Endodermal cell (in vitro differentiated cells): ENCODE measurements at places on chromosomes 16 and 17.
A peak's percentile ranks its signal among the peaks of the same experiment; 100 is the strongest.

DNA sequence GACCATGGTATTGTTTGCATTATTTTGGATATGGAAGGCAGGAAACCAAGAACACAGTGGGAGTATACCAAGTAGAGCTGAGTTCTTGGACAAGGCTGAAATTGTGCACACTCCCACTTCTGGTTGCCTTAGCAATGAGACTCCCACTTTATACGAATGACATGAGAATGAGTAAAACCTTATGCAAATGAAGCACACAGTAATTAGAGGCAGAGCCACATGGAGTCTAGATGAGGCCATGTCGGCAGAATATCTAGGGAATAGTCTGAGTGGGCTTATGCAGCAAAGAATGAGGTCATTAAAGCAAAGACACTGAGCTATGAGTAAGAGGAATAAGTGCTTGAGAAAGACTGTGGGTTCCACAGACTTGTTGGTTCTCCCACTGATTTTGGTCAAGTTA, 178.7 kb downstream of the GRIN2A start:
- DNase-seq = no peak

DNA sequence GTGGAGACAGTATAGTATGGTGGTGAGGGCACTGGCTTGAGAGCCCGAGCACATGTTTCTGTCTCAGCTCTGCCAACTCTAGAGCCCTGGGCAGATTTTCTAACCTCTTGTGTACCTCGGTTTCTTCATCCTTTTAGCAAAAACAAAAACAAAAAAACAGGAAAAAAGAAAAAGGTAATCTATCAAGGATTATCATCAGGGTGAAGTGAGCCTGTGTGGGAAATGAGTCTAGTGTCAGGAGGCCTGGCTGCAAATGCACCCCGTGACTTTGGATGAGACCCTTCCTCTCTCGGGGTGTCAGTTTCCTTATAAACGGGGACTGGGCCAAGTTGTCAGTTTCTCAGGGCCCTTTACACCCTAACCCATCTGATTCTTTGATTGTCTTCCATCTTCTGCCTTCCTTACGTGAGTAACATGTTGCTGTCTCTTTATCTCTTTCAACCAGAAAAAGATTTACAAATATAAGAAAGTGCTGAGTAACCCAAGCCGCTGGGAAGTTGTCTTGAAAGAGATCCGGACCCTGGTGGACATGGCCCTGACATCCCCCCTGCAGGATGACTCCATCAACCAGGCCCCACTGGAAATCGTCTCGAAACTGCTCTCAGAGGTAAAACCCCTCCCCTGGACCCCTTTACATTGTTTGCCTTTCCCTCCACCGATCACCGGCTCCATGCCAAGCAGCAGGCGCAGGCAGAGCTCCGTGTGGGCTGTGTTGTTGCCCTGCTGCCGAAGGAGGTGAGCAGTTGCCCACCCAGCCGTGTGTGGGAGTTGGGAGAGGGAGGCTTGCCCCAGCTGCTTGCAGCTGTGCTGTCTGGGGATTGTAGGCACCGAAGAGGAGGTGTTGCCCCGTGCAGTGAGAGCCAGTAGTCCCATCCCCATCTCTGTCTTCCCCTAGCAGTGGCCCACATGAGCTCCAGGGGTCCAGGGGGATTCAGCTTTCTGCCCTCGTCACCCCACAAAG, 127.1 kb upstream of the PLCG2 start:
- DNase-seq = no peak

DNA sequence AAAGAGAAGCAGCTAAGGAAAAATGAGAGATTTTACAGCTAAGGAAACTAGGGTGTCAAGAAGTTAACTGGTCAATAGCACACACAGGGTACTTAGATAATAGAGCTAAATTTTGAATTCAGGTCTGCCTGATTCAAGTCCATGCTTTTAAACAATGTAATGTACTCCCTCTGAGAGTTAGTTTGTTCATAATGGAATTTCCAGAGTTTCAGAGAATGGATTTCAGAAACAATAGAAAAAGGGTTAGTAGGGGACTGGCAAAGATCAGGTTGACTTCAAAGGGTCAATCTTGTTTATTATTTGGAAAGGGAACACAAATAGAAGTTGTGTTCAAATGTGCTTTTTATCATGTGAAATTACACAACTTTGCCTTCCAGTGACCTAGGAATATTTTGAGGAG, 17.9 kb downstream of the NSRP1 start:
- DNase-seq = no peak

- DNase-seq = no peak
Measured at GRCh38 chr16:14682121-14682520, 12.0 kb downstream of the PLA2G10 start.

DNA sequence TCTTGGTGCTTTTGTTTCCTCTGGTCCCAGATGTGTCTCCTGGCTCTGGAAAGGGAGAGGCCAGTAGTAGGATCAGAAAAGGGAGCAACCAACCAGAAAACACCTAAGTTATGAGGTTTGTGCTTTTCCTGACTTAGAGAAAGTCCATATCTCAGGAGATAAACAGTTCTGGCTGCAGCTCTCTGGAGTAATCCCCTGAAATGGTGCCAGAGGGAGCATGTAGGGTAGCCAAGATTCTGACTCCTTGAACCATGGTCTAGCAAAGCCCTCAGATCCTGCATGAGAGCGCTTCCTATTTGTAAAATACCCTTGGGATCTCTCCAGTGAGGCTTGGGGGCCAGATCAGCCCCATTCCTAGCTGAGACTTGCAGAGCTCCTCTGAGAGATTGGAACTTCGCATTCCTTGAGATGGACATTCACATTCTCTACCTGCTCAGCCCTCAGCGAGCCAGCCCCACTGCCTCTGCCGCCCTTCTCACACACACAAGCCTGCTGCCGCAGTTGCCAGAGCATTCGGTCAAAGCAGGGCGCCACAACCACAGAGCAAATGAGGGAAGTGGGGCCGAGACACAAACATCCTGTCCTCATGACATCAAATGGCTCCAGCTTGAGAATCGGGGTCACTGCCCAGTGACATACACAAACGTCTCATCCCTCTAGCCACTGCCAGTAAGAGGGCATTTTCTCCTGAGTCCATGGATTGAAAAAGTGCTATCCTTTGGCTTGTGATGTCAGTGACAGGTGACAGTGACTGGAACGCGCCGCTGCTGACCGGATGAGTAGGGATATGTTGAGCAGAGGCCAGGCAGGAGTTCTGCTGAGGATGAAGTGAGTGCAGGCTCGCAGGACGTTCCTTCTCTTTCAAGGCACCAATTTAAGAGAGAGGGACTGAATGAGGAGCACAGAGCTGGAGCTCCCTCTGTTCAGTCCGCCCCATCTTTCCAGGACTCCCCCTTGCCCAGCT, 5.0 kb downstream of the ABHD15 start:
- DNase-seq = peak; percentile 46

- DNase-seq = no peak
Measured at GRCh38 chr17:58275417-58275816, 5.3 kb downstream of the MPO start.

GRCh38 chr16:8109510-8110369, 480.6 kb downstream of the TMEM114 start:
- DNase-seq = no peak

- DNase-seq = peak; percentile 76
Measured at GRCh38 chr16:85396879-85397871, 215.9 kb upstream of the GSE1 start.

DNA sequence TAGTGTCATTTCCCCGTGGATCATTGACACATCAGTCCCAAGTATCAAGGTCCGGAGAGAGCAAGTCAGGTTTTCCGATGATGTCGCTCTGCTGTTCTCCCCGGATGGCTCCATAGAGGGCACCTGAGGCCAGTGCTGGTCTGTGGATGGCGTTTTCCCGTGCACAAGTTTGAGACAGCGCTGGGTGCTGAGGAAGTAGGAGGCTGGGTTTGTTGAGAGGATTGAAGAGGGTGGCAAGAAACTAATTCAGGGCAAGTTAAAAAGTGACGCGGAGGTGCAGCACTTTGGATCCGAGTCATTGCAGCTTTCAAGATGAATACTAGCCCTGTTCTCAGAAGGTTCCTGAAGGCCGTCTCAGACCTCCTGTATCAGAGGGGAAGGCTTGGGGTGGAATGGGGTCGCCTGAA, 7.7 kb downstream of the NUBP1 start:
- no peak for DNase-seq

GRCh38 chr16:31465788-31466370, 6.1 kb upstream of the TGFB1I1 start:
- no peak for DNase-seq
